CD4-positive, alpha-beta T cell treated with Interleukin-12 subunit alpha and Interleukin-12 subunit beta, for 1 hour (primary cell): ENCODE measurements at places on chromosomes 3 and 15.

DNA sequence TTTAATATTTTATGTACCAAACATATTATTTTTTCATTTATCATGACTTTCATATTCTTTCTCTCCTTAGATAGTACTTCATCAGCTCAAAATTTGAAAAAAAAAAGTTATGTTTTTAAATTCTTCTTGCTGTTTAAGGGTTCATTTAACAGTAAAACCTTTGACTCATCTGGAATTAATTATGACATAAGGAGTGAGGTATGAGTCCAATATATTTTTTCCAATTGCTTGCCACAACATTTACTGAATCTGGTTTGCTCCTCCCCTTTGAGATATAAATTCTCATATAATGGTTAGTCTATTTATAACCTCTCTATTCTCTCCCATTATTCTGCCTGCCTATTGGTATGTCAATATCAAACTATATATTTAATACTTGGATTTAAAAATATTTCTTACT, 387.8 kb downstream of the TUSC7 start:
- DNase-seq = no peak

DNA sequence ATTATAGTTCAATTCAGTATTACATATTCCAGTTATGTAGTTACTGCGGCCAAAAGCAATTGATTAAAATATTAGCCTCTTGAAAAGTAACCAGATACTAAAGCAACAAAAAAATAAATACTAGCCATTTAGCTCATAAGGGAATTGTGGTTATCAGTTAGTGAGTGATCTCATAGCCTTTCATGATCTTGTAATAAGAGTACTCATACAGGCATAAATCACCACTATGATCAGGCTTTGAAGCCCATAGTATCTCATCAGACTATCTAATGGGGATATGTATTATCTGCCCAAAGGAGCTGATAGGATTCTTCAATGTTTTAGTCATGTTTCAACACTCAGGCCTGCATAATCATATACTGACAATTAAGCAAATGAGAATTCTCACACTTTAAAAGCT, 184.1 kb upstream of the CCDC54 start:
- DNase-seq = no peak

DNA sequence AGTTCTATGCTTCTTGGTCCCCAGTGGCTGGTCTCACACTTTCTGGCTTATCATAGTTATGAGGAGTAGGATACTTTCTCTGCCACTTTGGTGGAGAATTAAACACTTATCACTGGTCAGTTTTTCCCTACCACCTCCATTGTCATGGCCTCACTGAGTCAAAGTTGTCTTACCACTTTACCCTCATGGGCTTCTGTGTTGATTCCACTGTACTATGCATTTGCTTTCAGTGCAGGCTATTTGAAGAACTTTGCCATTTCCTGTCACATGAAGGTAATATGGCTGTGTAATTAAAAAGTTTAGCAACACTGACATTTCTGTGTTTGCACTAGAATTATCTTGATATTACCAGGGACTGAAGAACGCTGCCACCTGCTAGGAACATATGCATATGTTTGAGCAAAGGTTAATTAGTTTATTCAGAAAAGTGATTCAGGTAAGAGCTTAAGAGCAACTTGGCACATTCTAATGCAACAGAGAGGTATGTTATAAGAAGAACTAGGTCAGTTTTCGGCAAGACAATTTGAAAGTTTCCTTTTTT, 377.3 kb downstream of the PDCD6IP start:
- no peak for DNase-seq

- DNase-seq = no peak
Observed at GRCh38 chr3:186224041-186224610, 115.2 kb upstream of the ETV5 start.

GRCh38 chr15:83061680-83062079, 5.4 kb downstream of the BTBD1 start:
- no peak for DNase-seq

GRCh38 chr3:168395551-168395950, 299.8 kb upstream of the GOLIM4 start:
- no peak for DNase-seq
